CD4-positive, alpha-beta T cell treated with Interferon alpha-2 for 1 hour (primary cell): ENCODE measurements at places on chromosomes 5 and 9.

- DNase-seq, result no peak
These were observed 24.2 kb downstream of the STC2 start for GRCh38 chr5:173303878-173304590.

- DNase-seq, result no peak
These were observed 70.9 kb downstream of the APTX start for GRCh38 chr9:32930486-32930885.

GRCh38 chr9:125538092-125538473 lies 168.9 kb downstream of the MAPKAP1 start:
- DNase-seq, result no peak

DNA sequence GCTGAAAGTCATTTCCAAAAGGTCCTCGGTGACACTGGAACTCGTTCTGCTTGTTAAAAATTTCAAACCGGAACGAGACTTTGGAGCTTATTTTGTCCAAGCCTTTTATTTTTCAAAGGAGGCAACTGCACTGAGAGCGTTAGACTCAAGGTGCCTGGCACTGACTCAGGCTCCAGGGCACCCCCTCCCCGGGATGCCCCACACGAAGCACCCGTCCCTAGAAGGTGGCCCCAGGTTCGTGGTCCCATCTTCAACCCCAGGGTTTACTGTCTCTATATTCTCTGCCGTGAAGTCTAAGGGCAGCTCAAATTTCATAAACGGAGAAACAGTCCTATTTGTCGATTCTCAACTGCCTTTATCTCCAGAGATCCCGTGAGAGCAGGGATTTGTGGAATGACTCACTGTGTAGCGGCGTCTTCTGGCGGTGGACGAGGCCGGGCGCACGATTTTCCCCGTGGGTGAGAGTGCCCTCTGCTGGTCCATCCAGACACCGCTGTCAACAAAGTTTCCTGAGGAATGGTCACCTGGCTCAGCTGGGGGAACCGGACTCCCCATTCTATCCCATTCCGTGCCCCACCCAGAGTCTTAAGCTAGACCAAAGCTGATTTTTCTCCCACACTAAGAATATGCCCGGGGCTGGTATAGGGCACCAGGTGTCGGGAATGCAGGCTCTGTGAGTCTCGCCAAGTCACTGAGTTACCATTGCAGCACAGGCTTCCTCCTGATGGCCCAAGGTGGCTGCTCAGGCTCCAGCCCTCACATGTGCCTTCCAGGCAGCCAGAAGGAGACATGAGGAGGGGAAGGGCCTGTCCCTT lies 27.1 kb upstream of the SLC6A19 start:
- DNase-seq, result peak; percentile 28

DNA sequence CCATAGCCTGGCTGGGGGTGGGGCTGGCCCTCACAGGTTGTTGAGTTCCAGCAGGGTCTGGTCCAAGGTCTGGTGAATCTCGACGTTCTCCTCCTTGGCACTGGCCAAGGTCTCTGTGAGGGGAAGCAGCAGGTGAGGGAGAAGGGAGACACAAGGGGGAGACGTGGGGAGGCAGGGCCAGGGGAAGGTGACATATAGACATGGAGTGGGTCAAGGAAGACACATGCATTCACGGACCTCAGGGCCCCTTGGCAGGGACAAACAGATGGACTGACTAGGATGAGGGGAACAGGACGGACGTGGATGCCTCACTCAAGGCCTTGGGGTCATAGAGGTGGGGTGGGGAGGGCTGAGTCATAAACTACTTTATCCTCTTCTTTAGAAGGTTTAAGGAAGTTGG lies 7.7 kb downstream of the TPM2 start:
- no peak for DNase-seq

GRCh38 chr9:124399968-124400940 lies 15.0 kb downstream of the PSMB7 start:
- no peak for DNase-seq

DNA sequence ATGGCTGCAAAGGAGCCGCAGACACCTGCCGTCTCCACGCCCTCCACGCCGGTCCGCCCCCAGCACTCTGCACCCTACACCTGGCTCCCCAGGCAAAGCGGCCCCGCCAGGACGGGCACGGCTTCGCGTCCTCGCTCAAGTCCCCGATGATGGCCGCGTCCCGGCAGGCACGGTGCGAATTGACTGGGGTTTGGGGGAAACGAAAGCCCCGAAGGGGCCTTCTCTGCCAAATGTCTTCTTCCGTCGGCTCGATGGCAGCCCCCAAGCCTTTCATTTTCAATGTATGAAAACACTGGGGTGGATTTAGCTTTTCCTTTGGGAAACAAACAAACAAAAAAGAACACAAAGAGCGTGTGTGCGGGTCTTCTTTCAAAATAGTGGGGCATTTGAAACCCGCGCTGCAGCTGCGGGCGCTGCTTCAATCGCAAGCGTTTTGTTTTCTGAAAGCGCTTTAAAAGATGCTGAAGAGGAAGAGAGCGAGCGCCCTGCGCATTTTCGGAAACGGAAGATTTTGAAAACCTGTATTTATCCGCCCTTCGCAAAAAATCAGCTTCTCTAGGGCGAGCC lies 160.0 kb downstream of the RMI1 start:
- no peak for DNase-seq

DNA sequence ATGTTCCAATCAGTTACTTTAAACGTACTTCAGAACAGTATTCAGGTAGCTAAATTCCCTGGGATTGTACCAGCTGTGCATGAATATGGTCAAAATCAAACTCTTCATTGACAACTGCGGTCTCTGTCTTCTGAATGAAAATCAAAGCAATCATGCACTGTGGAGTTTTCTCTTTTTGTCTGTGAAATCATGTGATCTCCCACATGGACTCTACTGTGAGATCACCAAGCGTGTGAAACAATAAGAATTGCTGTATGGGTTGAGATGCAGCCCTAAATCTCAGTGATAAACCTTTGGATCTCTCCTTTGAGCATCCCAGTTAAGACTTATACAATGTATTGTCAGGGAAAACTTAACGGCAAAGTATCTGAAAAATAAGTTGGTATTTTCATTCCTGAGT lies 6.1 kb downstream of the NRG2 start:
- no peak for DNase-seq

- no peak for DNase-seq
These were observed 25.9 kb upstream of the TESK1 start for GRCh38 chr9:35579130-35579529.

- peak; percentile 5 for DNase-seq
These were observed 48.9 kb downstream of the DAB2IP start for GRCh38 chr9:121700165-121700831.

- DNase-seq, result no peak
These were observed 19.3 kb downstream of the RASEF start for GRCh38 chr9:83043597-83043996.

DNA sequence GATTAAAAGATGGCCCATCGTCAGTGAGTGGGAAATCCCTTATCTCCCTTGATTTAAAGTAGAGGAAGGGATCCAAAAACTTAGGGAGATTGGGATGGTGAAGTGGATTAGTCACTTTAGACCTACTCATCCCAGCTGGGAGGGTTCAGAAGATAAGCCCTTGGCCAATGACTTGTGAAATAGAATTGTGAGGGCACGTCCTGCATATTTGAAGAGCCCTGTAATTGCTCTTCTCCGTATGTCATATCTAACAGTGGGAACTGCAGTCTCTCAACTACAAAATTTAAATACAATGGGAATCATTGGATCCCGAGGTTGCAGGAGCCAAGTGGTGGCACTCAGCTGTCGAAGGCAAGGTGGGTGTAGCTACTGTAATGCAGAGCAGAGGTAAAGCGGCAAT lies 65.4 kb upstream of the C9orf72 start:
- no peak for DNase-seq

- no peak for DNase-seq
These were observed 202.1 kb upstream of the WWC1 start for GRCh38 chr5:168089201-168089887.

GRCh38 chr5:7473668-7474215 lies 77.8 kb downstream of the ADCY2 start:
- DNase-seq, result no peak

GRCh38 chr9:115398996-115399395 lies 281.0 kb upstream of the TNC start:
- no peak for DNase-seq

- DNase-seq, result no peak
These were observed 54.7 kb upstream of the NEURL1B start for GRCh38 chr5:172586125-172587060.

DNA sequence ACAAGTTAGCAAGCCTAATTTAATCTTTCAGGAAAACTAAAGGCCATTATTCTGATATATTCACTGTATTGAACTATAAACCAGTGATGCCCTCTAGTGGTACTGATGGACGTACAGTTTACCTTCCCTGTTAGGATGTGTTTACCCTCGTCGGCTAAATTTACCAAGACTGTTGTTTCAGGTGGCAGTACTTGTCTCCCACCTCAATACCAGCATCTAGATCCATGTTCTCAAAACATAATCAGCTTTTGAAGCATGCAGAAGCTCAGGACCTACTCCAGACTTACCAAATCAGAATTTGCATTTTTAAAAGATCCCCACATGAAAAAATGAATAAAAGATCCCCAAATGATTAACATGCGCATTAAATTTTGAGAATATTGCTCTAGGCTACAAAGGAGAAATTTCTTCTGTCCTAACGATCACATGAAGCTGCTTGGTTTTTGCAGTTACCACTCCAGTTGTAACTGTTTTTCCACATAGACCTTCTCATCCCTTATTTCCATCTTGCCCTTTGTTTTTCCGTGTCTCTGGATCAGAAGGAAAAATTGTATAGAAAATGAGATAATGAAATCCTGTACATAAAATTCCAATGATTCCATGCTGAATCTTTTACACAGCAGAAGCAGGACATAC lies 3.2 kb upstream of the BAAT start:
- peak; percentile 56 for DNase-seq

DNA sequence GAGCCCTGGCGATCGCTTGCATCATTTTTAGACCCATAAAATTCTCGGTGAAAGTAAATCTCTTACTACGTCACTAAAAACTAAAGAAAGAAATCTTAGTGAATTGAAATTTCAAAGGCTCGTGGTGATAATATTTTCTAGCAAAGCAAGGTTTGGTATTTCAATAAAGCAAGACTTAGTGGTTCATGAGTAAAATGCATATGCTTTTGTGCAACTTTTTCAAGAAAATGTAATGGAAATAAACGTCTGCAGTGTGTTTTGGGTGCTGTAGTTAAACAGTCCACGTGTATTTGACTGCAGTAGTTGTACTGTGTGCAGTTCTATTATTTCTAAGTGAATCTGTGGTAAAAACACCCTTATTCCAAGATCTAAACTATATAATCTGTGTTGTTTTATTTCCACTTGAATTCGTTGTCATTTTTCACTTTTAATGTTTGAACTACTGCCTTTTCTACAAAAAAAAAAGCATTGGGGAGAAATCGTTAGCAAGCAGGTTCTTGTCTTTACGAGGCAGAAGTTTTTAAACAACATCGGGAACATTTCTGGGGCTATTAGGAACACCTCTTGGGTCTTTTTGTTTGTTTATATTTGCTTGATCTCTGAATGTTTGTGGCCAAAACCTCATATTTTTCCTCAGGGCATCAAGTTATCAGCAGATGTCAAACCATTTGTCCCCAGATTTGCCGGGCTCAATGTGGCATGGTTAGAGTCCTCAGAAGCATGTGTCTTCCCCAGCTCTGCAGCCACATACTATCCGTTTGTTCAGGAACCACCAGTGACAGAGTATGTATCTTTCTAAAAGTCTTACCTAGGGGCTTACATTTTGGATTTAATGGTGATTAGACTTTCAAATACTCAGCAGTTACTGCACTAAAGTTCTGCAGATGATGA lies 960 bp downstream of the SECISBP2 start:
- no peak for DNase-seq

GRCh38 chr9:136119061-136119882 lies 597 bp upstream of the TMEM250 start:
- no peak for DNase-seq

DNA sequence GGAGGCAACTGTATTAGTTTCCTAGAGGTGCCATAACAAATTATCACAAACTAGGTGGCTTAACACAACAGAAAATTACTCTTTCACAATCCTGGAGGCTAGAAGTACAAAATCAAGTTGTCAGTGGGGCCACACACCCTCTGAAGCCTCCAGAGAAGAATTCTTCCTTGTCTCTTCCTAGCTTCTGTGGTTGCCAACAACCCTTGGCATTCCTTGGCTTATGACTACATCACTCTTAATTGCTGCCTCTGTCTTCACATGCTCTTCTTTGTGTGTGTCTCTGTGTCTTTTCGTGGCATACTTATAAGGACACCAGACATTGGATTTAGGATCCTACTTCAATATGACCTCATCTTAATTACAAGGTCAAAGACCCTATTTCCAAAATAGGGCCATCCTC lies 327.5 kb downstream of the CHSY3 start:
- no peak for DNase-seq
